Cerebellar nuclear complex (tissue), 1 donor: ENCODE measurements at places on chromosomes 1 and 21.

GRCh38 chr1:27980216-27980845 is 20.6 kb downstream of the XKR8 start:
- no peak for DNase-seq

- DNase-seq, result no peak
These were observed 241.0 kb downstream of the DISC1 start for GRCh38 chr1:231867607-231868006.

- no peak for DNase-seq
These were observed 47.6 kb downstream of the FAAP20 start for GRCh38 chr1:2146836-2147517.

DNA sequence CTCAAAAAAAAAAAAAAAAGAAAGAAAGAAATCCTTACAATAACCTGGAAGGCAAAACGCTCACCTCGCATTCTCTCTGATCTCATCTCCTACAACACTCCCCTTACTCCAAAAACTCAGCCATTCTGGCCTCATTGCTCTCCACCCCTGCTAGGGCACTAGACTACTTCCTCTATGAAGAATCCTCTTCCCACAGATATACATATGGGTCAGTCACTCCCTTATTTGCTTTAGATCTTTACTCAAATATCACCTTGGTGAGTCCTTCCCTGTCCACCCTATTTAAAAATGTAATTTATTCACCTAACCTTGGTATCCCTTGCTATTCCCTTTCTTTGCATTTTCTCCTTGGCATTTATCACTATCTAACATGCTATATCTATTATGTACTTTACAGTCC is 24.6 kb upstream of the KIF1B start:
- DNase-seq, result no peak

- DNase-seq, result no peak
These were observed 28.3 kb downstream of the ARID1A start for GRCh38 chr1:26724118-26724517.

- no peak for DNase-seq
These were observed 306.2 kb downstream of the MATN1 start for GRCh38 chr1:30417001-30417700.

DNA sequence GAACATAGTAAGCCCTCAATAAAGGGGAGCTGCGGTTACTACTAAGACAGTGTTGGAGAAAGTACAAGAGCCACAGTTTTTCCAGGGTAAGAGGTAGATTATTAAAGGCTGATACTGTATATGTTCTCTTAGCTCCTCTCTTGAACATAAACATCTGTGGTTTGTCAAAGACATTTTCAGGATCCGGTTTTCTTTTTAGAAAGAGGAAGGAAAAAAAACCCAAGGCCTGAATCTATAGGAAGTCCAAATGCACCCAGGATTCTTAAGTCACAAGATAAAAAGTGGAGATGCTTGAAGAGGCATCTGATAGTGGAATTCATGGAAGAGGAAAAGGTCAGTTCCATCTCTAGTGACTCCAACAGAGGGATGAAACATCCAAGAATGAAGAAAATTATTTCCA is 24.6 kb upstream of the SLC45A3 start:
- no peak for DNase-seq

GRCh38 chr1:186050360-186050759 is 316.2 kb downstream of the HMCN1 start:
- no peak for DNase-seq

DNA sequence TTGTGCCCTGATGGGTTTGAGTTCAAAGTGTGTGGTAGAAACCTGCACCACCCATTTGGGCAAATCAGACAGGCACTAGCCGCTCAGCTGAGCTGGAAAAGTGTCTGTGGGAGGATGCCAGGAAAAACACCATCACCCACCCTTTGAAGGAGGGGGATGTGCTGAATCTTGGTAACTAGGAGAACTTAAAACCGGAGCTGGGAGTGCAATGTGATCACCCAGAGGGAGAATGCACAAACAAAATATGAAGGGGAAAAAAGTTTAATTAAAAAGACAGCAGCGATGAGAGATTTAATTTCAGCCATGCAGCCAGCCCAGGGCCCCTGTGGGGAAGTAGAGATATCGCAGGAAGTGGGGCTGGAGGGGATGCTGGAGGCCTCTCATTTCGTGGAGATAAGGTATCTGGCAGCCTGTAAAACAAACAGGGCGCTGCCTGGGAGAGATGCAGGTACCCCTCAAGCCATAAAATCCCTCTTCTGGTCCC is 86.8 kb upstream of the BCAR3 start:
- no peak for DNase-seq

DNA sequence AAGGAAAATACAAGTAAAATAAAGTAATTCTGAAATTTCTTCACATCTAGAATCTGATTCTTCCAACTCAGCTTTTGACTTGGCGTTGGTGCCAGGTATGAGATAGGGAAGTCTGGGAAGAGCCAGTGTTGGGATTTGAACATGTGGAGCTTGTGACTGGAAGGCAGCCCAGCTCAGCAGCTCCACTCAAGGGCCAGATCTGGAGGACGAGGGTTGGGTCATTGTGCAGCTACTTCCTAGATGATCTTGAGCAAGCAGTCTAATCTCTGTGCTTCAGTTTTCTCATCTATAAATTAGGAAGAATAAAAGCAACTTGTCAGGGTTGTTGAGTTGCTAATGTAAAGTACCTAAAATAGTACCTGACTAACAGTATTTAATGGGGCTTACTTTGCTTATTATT is 5.0 kb downstream of the ADARB1 start:
- no peak for DNase-seq

DNA sequence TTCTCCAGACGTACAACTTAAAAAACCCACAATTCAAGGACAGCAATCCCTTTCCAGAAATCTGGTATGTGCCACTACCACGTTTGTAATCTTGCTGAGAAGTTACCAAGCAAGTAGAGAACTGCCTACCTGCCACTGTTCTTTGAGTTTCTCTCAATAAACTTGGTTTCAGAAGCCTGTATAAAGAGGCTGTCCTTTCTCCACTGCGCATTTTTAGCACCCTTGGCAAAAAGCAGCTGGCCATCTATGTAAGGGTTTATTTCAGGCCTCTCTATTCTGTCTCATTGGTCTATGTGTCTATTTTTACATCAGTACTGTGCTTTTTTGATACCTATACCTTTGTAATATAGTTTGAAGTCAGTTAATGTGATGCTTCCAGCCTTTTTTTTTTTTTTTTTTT is 665.1 kb upstream of the BRINP3 start:
- no peak for DNase-seq

GRCh38 chr21:33586927-33587326 is 1.6 kb downstream of the DONSON start:
- DNase-seq, result no peak

DNA sequence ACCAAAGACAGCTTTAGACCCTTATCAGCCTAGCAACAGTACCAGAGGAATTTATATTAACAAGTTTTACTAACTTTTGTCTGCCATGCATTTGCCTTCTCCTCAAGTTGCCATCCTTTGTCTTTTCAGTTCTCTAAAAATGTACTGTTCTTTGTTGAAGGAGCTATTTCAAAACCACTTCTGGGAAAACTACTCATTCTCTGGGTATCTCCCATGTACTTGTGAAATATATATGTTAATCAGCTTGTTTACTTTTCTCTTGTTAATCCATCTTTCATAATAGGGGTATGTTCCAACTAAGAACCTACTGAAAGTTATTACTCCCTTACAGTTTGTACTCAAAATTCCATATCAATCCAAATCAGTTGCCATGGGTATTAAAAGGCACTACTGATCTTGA is 16.3 kb downstream of the DPYD start:
- DNase-seq, result no peak

- no peak for DNase-seq
These were observed 25.5 kb downstream of the USP1 start for GRCh38 chr1:62462370-62462769.

GRCh38 chr1:231177936-231178335 is 16.1 kb downstream of the TRIM67 start:
- no peak for DNase-seq

GRCh38 chr1:105122041-105122440 is 1372.3 kb downstream of the AMY1C start:
- no peak for DNase-seq

GRCh38 chr1:218171302-218171893 is 113.7 kb upstream of the RRP15 start:
- no peak for DNase-seq
